ENCODE measurements at places on chromosomes 2 and 18.

GRCh38 chr2:10233131-10234012, 69.3 kb upstream of the HPCAL1 start:
- H3K27ac ChIP-seq, result no peak overlapping the region
- H3K4me1 ChIP-seq, result no peaks in the 10 kb centered on the region
- DNase-seq, result no peak
- H3K36me3 ChIP-seq, result no peaks in the 10 kb centered on the region
- no peak overlapping the region for H3K4me3 ChIP-seq
- H3K27me3 ChIP-seq, result no peaks in the 10 kb centered on the region

- DNase-seq, result no peak
- H3K4me3 ChIP-seq, result no peak overlapping the region
- H3K27ac ChIP-seq, result no peak overlapping the region
- peaks cover 5% of the 10 kb centered on the region for H3K4me1 ChIP-seq
These were observed 82.6 kb downstream of the CERKL start for GRCh38 chr2:181574321-181574720.

DNA sequence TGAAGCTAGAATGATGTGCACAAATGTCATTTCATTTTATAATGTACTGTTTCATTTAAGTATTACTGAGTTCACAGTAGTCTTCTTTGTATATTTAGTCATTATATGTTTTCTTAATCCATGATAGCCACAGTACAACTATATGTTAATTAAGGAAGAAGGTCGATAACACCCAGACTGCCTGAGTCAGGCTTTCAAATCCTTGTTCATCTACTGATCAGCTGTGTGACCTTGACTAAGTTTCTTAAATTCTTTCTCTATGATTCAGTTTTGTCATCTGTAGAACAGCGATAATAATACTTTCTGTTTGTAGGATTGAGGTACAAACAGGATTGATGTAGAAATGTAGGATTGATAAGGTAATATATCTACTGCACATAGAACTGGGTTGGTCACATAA, 5.4 kb downstream of the GCC2 start:
- H3K27me3 ChIP-seq, result no peaks in the 10 kb centered on the region
- H3K4me1 ChIP-seq, result peaks cover 12% of the 10 kb centered on the region
- no peak for DNase-seq
- H3K27ac ChIP-seq, result no peak overlapping the region

GRCh38 chr2:241020201-241020600, 21.8 kb downstream of the SNED1 start:
- no peaks in the 10 kb centered on the region for H3K36me3 ChIP-seq
- no peaks in the 10 kb centered on the region for H3K4me1 ChIP-seq
- no peaks in the 10 kb centered on the region for H3K27me3 ChIP-seq
- H3K27ac ChIP-seq, result no peak overlapping the region
- no peak overlapping the region for H3K4me3 ChIP-seq

DNA sequence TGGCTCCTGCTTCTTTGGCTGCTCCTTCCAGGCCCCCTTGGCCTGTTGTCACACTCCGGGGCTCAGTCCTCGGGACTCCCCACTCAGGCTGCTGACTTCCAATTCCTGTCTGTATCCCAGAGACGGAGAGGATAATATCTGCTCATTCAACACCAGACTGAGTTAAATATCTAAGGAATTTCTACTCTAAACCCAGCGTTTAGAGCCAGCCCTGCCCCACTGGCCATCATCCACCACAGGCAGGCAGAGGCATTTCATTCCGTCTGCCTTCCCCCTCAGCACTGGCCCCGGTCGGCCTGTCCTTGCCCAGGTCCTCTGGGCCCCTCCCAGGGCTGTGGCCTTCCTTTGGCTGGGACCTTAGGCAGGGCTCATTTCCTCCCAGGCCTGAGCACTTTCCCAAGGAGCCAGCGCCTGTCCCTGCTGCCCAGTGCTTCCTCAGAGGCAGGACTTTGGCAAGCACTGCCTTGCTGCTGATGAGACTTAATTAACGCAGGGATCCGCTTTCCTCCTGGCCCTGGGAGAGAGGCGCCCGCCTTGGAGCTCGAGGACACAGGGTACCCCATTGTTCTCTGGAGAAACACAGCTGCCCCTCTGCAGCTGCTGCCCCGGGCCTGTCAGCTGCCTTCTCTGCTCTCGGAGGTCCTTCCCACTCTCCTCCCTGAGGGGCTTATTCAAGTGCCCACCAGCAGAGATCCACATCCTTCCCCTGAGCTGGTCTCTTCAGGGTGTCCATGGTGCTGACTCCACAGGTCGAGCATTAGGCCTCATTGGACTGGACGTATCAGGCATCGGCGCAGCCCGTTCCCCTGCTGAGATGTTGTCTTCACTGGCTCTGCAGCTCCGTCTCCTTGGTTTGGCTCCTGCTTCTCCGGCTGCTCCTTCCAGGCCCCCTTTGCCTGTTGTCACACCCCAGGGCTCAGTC, 42.8 kb downstream of the ATOH8 start:
- H3K36me3 ChIP-seq, result no peaks in the 10 kb centered on the region
- no peak overlapping the region for H3K4me3 ChIP-seq
- H3K4me1 ChIP-seq, result no peaks in the 10 kb centered on the region
- H3K27ac ChIP-seq, result no peak overlapping the region

- no peak overlapping the region for H3K4me3 ChIP-seq
- no peak for DNase-seq
- H3K27me3 ChIP-seq, result no peaks in the 10 kb centered on the region
- no peak overlapping the region for H3K27ac ChIP-seq
These were observed 426.1 kb upstream of the FANCL start for GRCh38 chr2:58667137-58667774.

DNA sequence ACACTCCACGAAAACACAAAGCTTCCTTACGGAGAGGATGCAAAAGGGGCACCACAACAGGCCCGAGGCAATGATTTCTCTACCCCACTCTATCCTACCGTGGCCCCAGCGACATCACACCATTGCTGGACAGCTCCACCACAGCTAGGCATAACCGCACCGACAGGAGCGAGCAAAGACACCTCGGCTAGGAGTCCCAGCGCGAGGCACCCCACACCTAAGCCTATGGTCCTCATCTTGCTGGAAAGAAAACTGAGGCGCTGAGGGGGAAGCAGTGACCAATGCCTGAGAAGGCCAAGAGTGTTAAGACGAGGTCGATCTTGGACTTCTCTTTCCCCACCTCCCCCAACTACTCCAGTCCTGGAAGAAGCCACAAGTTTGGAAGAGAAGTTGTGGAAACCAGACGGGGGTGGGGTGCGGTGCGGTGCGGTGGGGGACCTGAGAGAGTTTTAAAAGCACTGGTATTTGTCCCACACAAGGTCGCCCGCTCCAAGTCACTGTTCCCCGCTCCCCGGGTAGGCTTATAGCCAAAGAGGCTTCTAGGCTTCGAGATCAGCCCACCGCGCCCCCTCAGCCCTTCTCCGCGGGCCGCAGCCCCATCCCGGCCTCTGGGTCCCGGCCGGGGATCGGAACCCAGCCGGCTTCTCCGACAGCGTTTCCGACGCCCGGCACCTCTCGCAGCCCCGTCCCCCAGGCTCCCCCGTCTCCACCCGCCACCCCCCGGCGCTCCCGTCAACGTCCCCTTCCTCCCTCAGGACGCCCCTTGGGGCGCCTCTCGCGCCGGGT, 766 bp downstream of the PDE6D start:
- peak; percentile 71 for DNase-seq
- no peak overlapping the region for H3K27ac ChIP-seq
- peak overlapping the region; percentile 64 for H3K4me3 ChIP-seq
- H3K36me3 ChIP-seq, result no peaks in the 10 kb centered on the region
- peaks cover 11% of the 10 kb centered on the region for H3K4me1 ChIP-seq

DNA sequence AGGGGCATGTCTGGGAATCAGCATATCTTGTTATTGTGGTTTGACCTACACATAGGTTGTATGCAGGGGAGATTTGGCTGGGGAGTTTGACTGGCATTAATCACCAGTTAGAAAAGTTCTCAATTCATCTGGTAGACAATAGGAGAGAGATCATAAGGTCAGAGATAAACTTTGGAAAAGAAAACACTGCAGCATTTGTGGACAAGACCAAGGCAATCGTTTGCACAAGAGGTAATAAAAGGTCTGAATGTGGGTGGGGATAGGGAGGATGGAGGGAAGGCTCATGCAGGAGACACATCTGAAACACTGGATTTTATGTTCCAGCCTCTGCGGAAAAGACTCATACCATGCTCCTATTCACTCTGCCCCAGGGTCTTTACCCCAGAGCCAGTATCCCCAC, 136.9 kb downstream of the MAIP1 start:
- H3K4me1 ChIP-seq, result peaks cover 30% of the 10 kb centered on the region
- no peak for DNase-seq
- no peaks in the 10 kb centered on the region for H3K36me3 ChIP-seq
- no peaks in the 10 kb centered on the region for H3K27me3 ChIP-seq
- no peak overlapping the region for H3K4me3 ChIP-seq
- H3K27ac ChIP-seq, result no peak overlapping the region

- no peaks in the 10 kb centered on the region for H3K27me3 ChIP-seq
- no peak overlapping the region for H3K27ac ChIP-seq
- 0 out of 2 replicates have a peak, but pooled peaks cover 6% of the 10 kb centered on the region for H3K36me3 ChIP-seq
- no peak overlapping the region for H3K4me3 ChIP-seq
- H3K4me1 ChIP-seq, result peaks cover 11% of the 10 kb centered on the region
These were observed 297.6 kb downstream of the CDCA7 start for GRCh38 chr2:173652311-173652710.

- H3K27me3 ChIP-seq, result no peaks in the 10 kb centered on the region
- DNase-seq, result no peak
- H3K27ac ChIP-seq, result no peak overlapping the region
- no peaks in the 10 kb centered on the region for H3K36me3 ChIP-seq
- H3K4me1 ChIP-seq, result no peaks in the 10 kb centered on the region
- H3K4me3 ChIP-seq, result no peak overlapping the region
These were observed 14.5 kb upstream of the ASPRV1 start for GRCh38 chr2:69975853-69976462.

GRCh38 chr18:63159590-63159989, 160.0 kb downstream of the BCL2 start:
- H3K4me1 ChIP-seq, result peaks cover 5% of the 10 kb centered on the region
- no peak for DNase-seq
- H3K4me3 ChIP-seq, result no peak overlapping the region

DNA sequence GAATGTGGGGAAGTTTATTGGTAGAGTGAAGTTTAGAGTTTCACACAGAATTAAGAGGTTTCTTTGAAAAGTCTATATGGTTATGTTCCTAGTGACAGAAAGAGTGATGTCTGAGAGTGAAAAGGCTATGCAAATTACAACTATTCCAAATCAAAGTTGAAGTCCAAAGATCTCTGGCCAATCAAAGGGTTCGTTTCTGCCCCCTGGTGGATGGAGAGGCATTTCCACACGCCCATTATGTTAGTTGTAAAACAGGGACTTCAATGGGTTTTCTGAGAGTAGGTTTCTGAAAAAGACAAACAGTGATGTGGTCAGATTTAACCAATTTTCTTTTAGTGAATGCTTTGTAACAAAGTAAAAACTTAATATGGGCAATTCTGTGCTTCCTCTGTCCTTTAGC, 441.5 kb upstream of the POU3F3 start:
- no peak overlapping the region for H3K4me3 ChIP-seq
- H3K36me3 ChIP-seq, result no peaks in the 10 kb centered on the region
- peak; percentile 78 for DNase-seq
- H3K27ac ChIP-seq, result no peak overlapping the region
- H3K4me1 ChIP-seq, result peaks cover 41% of the 10 kb centered on the region

DNA sequence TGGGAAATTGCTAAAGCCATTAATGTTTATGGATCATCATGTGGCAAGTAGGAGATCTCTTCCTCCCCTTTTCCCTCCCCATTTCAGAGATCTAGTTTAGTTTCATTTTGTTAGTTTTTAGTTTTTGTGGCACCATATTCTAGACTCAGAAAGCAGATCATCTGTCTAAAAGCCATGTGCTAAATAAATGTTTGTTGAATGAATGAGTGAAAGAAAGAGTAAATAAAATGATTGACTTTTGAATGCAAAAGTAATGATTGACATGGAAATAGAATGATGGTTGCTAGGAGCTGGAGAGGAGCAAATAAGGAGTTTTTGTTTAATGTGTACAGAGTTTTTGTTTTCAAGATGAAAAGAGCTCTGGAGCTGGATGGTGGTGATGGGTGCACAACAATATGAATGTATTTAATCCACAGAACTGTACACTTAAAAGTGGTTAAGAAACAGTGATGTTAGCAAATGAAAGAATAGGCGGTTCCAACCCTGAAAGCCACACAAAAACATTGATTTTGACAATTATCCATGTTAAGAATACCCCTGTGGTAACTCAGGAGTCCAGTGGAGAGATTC, 23.6 kb downstream of the TMEM178A start:
- DNase-seq, result no peak

- peaks cover 3% of the 10 kb centered on the region for H3K4me1 ChIP-seq
- peak; percentile 68 for DNase-seq
- H3K4me3 ChIP-seq, result no peak overlapping the region
- no peak overlapping the region for H3K27ac ChIP-seq
- H3K27me3 ChIP-seq, result no peaks in the 10 kb centered on the region
These were observed 278.3 kb downstream of the MYCN start for GRCh38 chr2:16218625-16219024.

GRCh38 chr2:102187496-102188150, 800 bp downstream of the IL1RL2 start:
- H3K4me1 ChIP-seq, result no peaks in the 10 kb centered on the region
- no peak overlapping the region for H3K27ac ChIP-seq
- no peaks in the 10 kb centered on the region for H3K36me3 ChIP-seq
- DNase-seq, result peak; percentile 69
- peak overlapping the region; percentile 60 for H3K4me3 ChIP-seq

- H3K4me3 ChIP-seq, result no peak overlapping the region
- no peaks in the 10 kb centered on the region for H3K4me1 ChIP-seq
- no peaks in the 10 kb centered on the region for H3K27me3 ChIP-seq
- DNase-seq, result no peak
- H3K27ac ChIP-seq, result no peak overlapping the region
- no peaks in the 10 kb centered on the region for H3K36me3 ChIP-seq
These were observed 207.0 kb upstream of the HAAO start for GRCh38 chr2:42999391-42999841.
